ENCODE measurements at places on chromosomes 11 and 22.

- no peak for DNase-seq
Measured at GRCh38 chr11:62137881-62138629, 14.2 kb downstream of the INCENP start.

GRCh38 chr11:31782257-31782656, 28.9 kb downstream of the PAX6 start:
- no peak for DNase-seq

GRCh38 chr11:103602840-103603239, 433.6 kb upstream of the DDI1 start:
- no peak for DNase-seq

DNA sequence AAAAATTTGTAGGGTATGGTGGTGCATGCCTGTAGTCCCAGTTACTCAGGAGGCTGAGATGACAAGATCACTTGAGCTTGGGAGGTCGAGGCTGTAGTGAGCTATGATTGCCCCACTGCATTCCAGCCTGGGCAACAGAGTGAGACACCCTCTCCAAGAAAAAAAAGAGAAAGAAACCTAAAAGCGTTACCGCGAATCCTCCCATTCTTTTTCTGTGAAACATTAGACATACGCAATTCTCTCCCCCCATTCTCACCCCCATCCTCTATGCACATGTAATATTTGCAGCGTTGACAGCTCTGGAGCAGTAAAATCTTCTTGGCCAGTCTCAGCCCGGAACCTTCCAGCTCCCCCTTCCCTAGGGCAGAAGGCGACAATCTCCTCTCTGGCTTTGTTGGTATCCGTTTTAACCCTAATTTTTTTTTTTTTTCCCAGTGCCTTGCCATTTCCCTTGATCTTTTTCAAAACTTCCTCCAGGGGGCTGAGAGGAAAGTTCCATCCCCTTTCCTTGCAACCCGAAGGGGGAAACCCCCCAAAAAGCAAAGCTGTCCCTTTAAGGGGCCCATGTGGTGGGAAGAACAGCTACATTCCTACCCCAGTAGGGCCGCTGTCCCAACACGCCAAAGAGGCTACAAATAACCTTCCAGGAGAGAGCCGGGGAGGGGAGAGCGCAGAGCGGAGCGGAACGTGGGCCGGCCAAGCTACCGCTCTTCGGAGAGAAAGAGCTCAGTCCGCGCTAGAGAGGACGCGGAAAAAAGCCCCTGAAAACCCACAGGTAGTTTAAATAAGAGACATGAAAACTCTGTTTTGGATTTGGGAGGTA, 1.9 kb downstream of the LRP4 start:
- DNase-seq, result no peak

- no peak for DNase-seq
Measured at GRCh38 chr11:626475-627307, at the start of gene SCT. SCT (minus strand) TSS chr11:627181; CDS start chr11:627143, 38 bp downstream.

DNA sequence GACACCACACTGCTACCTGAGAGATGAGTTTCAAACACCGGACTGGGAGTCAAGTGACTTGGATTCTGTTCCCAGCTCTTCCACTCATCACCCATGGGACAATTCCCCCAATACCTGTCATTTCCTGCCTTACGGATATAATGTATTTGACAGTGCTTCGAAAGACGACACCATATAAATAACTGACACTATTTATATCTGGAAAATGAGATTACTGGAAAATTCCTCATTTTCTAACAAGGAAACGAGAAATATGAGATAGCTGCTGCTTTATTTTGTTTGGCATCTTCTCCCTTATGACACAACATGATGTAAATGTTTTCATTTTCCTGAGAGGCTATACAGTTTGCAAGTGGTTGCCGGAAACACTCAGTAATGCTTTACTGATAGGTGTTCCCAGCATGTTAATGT, 8.6 kb downstream of the HSCB start:
- DNase-seq, result no peak

GRCh38 chr11:9146477-9146876, 55.1 kb upstream of the SCUBE2 start:
- DNase-seq, result no peak

GRCh38 chr11:45974806-45975205, 52.4 kb downstream of the LARGE2 start:
- no peak for DNase-seq

All from CD4-positive, alpha-beta T cell treated with Interleukin-4 for 1 hour (primary cell).